ENCODE measurements at places on chromosomes 11 and 22.
A peak's percentile ranks its signal among the peaks of the same experiment; 100 is the strongest.

DNA sequence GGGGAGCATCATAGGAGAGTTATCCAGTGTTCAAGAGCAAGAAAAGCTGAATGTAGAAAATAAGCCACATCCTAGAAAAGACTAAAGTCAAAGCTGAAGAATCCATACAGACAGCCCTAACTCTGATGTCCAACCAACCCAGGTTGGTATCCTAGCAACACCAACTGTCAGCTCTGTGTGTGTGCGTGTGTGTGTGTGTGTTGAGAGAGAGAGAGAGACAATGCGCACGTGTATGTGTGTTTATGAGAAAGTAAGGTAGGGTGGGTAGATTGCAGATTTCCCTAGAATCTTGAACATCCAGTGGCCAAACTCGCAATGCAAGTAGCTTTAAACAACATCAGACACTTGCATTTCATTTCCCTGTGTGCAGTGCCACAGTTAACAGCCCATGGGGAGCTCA is 274.9 kb downstream of the FAM181B start:
- no peak for DNase-seq

GRCh38 chr22:20090730-20091240 is 10.7 kb downstream of the DGCR8 start:
- no peak for DNase-seq

- no peak for DNase-seq
These were observed 2.5 kb upstream of the ZDHHC8 start for GRCh38 chr22:20128902-20129746.

GRCh38 chr11:31810779-31811647 is at the start of gene PAX6:
Gene PAX6, minus strand, starts transcription at chr11:31811322. Its CDS starts 4,911 bp downstream, at chr11:31806411.
- peak; percentile 98 for DNase-seq

- no peak for DNase-seq
These were observed 2.4 kb upstream of the MUC6 start for GRCh38 chr11:1038921-1039320.

DNA sequence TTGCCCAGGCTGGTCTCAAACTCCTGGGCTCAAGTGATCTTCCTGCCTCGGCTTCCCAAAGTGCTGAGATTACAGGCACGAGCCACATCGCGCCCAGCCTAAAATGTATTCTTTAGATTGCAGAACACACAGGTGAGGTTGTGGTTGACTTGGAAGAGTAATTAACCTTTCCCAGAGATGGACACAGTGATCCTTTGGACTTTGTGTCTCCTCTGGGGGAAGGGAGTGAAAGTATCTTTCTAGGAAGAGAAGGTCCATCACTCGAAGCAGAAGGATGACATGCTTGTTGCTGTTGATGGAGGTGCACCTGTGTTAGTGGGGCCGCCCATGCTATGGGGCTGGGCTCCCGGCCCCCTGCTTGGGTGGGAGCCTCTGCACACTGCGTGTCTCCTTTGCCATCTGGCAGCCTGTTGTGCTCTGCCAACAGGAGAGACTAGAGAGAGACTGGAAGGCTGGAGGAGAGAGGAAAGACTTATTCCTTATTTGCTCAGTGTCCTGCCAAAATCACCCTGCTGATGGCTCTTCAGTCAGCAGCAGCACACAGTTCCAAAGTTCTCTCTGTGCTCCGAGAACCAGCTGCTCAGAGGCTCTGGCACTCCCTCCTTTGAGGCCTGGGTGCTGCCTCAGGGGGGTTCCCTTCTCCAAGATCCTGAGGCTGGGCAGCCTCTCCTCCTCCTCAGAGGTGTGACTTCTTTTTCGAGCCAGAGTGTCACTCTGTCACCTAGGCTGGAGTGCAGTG is 33.1 kb upstream of the CYB5R3 start:
- DNase-seq: no peak

Data from NCI-H1048 (cell line).